ENCODE measurements at places on chromosomes 4 and X.
A peak's percentile ranks its signal among the peaks of the same experiment; 100 is the strongest.

DNA sequence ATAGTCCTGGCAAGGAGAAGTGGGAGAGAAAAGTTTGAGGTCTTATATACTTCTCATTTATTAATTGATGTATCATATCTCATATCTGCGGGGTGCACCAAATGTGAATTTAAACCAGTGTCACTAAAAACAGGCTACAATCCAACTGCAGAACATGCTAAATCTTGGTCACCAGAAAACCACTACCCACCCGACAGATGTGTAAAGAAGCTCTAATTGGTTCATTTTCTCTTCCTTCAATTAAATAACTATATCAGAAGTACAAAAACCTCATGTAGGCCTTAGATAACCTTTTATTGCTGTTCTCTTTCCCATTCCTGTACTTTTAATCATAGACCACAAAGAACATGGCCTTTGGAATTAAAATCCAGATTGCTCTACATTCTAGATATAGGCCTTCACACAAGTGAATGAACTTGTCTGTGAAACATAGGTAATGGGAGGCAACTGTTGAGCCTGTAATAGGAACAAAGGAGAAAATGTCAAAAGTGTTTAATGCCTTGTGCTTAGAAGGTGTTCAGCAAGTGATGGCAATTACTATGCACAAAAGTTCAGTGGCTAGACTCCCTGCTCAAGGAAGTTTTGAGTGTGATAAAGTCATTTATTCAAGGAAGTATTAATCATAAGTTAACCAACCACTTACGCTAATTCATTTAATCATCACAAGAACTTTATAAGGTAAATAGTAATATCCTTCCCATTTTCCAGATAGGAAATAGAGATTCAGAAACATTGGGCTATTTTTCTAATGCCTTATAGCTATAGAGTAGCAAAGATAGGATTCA lies 425.6 kb downstream of the INPP4B start:
- DNase-seq: no peak

DNA sequence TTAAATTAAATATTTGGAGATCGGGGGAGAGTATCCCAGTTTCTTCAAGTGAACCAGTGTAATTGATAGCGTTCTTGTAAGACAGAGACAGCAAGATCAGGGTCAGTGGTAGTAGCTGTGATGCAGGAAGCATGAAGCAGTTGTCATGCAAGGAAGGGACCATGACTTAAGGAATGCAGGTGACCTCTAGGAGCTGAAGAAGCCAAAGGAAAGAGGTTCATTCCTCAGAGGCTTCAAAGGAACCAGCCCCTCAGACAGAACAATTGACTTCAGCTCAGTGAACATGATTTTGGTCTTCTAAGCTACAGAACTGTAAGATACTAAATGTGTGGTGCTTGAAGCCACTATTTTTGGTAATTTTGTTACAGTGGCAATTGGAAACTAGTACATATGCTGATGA lies 51.6 kb downstream of the GLRB start:
- no peak for DNase-seq

- peak; percentile 25 for DNase-seq
Measured at GRCh38 chr4:99868126-99868596, 26.1 kb downstream of the LAMTOR3 start.

DNA sequence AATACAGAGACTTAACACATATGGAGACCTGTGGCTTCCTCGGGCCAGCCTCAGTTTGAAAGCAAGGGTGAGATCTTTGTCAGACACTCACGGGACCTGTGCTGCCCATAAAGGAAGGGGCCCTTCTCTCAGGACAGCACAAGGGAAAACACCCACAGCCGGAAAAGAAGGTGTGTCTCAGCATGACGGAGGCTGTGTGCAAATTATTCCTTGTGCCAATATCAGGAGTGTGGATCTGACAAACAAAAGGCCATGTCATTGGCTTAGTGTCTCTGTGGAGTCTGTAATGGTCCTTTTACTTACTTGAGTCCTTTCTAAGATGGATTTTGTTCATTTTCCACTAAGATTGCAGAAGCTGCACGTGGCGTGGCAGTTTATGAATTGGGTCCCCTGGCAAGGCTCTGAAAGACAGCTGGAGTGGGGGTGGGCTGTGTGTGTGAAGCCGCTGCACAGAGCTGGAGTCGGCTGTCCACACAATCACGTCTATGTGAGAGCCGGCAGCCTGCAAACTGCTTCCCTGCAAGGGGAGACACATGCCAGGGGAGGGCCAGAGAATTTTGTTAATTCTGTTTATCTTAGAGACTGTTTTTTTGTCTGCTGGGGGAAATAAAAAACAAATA lies 1.9 kb downstream of the ENPP6 start:
- no peak for DNase-seq

- no peak for DNase-seq
Measured at GRCh38 chr4:175988511-175988910, 77.1 kb upstream of the WDR17 start.

GRCh38 chr4:52850406-52851124 lies 11.6 kb upstream of the RASL11B start:
- DNase-seq: no peak

GRCh38 chr4:168514249-168514852 lies 17.5 kb downstream of the PALLD start:
- DNase-seq: peak; percentile 31

- no peak for DNase-seq
Measured at GRCh38 chr4:19119904-19120560, 1098.5 kb upstream of the LCORL start.

- no peak for DNase-seq
Measured at GRCh38 chr4:87209696-87210095, 10.7 kb downstream of the KLHL8 start.

DNA sequence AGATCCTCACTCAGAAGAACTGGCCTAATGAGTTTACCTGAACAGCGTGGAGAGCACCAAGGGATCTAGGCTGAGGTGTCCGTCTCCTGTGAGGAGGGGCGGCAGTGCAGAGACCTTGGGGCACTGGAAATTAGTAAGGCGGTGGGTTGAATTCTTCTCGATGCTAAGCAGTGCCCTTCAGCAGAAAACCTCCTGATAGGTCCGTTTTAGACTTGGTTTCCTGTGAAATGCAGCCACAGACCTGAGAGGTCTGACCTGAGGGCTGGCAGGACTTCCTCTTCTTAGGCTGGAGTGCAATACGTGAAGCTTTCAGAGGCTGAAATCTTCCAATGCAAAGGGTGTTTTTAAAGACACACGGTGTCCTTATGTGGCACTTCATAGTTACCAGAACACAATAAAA lies at the start of gene CLNK:
TSS of gene CLNK (minus strand) at position 138 of the 400 bp plus-strand sequence. CDS start 16,899 bp downstream, outside the sequence.
- DNase-seq: no peak

- no peak for DNase-seq
Measured at GRCh38 chrX:25343060-25343459, 327.3 kb upstream of the ARX start.

DNA sequence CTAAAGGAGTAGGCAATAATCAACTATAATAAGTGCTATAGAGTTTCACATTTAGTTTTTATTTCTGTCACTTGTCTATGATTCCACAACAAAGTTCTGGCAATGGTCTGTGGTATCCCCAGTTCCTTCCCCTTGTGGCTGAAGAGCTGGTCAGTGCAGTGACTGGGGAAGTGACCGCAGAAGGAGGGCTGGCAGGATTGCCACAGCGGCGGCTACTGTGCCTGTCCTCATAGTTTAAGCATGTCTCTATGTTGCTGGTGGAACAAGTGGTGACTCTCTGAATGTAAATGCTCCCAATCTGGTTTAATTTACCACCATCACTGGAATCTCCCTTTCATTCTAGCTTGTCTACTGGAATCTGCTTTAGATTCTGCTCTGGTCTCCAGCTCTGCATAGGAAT lies 170.6 kb upstream of the GK2 start:
- no peak for DNase-seq

DNA sequence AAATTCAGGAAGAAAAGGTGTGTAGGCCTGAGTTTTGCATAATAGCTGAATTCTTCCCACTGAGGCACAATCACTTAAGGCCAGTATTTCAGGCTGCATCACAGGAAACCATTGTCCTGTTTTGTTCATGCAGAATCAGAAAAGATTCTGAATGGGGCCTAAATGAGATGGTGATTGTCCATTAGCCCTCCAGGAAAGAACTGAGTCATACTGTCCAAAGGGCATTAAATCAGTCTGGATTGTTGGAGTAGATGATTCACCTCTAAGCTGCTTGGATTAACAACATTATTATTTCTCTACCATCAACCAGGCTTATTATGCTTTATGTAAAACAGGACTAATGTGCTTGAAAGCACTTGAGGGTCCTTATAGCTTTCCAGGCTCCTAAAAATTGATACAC lies 36.2 kb downstream of the CT47B1 start:
- no peak for DNase-seq

DNA sequence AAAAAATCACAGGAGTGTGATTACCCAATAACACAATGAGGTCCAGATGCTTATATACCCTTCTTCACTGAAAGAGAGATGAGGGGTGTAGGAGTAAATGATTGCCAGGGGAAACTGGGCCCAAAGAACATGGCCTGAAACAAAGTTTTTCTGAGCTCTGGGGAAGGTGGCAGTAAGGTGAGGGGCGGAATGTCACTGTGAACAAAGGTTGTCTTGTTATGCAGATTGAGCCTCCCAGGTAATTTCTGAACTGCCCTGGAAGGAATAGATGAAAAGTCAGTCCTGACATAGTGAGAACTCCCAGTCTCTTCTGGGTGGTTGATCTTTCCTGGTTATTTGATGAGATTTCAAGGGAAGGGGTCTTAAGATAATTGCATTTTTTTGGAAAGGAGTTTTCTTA lies 2.5 kb upstream of the TMEM47 start:
- DNase-seq: no peak

DNA sequence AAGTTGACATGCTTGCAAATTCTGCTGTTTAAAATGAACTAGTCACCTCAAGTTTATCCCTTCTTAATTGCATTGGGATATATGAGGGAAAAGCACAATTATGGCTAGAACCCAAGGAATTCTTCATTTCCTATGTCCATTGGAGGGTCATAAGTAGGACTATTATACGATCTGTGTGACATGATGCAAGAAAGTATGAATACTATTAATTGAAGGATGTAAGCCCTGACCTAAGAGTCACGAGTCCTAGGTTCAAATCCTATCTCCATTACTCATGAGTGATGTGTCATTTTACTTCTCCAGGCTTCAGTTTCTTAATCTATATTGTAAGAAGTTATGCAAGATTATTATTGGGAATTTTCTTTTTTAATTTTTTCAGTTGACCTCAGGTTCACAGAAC lies 542.9 kb upstream of the GRIA3 start:
- DNase-seq: no peak

DNA sequence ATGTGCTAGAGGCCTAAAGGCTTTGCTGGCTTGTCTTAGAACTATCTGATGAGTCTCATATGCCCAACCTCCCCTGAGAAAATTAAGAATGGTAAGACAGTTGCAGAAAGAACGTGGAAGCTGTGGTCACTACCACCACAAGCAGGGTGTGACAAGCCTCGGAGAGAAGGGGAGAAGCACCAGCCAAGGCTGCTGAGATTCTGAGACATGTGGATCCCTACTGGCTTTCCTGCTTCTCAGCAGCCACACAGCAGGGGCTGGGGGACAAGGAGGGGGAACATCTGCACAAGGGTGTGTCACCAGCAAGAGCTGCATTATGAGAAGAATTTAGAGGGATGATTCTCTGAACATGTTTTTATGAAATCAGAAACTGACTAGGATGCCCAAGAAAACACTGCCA lies 19.4 kb downstream of the TAPT1 start:
- DNase-seq: no peak

GRCh38 chr4:100633269-100633668 lies 115.4 kb upstream of the EMCN start:
- DNase-seq: no peak

DNA sequence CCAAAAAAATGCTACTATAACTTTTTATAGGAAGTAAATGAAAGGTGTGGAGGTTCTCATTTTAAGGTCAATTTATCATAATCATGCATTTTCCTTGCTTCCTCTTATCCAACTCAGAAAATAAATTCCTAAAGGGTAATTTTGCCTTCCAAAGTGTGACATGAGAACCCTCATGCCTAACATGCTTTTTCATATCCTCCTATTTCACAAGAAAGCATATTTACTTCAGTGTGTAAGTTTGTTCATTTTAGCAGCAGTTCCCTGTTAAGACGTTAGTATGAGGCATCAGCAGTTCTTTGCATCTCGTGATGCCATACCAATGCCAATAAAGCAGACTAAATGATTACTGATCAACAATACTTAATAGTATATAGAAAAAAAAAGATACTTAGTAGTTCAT lies 18.4 kb downstream of the WDFY3 start:
- DNase-seq: no peak

GRCh38 chr4:1503583-1504471 lies 97.6 kb upstream of the NKX1-1 start:
- no peak for DNase-seq

GRCh38 chr4:41155194-41155830 lies 59.0 kb downstream of the APBB2 start:
- no peak for DNase-seq

- no peak for DNase-seq
Measured at GRCh38 chr4:184397516-184398163, 76.7 kb downstream of the IRF2 start.

GRCh38 chr4:6955261-6955911 lies 45.8 kb downstream of the TBC1D14 start:
- DNase-seq: no peak

- DNase-seq: no peak
Measured at GRCh38 chrX:13489454-13489853, 79.9 kb upstream of the EGFL6 start.

DNA sequence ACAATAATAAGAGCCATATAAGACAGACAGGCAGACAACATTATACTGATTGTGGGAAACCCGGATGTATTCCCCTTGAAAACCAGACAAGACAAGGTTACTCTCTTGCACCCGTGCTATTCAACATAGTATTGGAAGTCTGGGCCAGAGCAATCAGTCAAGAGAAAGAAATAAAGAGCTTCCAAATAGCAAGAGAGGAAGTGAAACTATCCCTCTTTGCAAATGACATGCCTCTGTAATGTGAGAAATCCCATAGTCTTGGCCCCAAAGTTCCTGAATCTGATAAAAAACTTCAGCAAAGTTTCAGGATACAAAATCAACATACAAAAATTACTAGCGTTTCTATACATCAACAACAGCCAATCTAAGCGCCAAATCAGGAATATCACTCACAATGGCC lies 102.1 kb downstream of the DCAF12L2 start:
- DNase-seq: no peak

DNA sequence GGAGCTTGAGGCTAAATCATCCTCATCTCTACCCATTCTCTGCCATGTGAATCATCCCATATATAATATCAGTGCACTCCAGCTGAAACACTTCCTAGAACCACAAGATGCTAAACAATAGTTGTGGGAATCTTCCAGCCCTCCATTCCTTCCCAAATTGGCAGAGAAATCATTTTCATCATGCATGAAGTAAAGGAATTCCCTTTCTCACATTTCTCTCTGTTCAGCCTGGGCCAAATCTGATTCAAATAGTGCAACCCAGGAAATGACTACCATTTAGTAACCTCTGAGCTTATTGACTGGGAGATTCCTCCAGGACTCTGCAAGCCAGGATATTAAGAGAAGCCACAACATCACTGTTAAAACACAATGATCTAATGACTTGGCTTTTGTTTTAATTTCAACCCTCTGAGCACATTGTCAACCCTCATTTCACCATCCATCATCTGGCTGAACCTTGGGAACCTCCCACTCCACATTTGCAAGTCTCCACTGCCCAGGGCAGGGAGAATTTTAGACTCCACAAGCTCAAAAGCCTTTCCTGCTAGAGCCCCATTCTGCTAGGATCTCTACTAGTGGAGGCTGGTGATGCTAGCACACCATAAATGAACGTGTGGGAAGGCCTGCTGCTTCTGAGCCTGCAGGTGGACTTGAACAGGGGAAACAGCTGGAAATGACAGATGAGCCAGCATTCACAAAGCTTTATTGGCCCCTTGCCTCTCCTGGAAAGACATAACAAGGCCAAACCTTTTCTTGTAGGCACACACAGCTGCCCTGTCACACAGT lies 133.9 kb downstream of the TET2 start:
- DNase-seq: peak; percentile 94

- DNase-seq: no peak
Measured at GRCh38 chr4:54545663-54546424, 111.9 kb upstream of the KIT start.
